ENCODE measurements at places on chromosomes 12 and 14. TPM values are rescaled to one million over a fixed set of nuclear protein-coding genes. Genes with fewer than 3 reads are reported as not detected.

The GOLGA5 gene
- total RNA-seq: 39.4 TPM

The OTOGL gene
- 0.46 TPM for total RNA-seq

The VSIG10 gene
- 11.1 TPM for total RNA-seq

The SLC25A47 gene
- not detected for total RNA-seq

The CLEC4A gene
- total RNA-seq: 1.9 TPM

The ST8SIA1 gene
- total RNA-seq: 2.8 TPM

The SIVA1 gene
- total RNA-seq: 66.1 TPM

DNA sequence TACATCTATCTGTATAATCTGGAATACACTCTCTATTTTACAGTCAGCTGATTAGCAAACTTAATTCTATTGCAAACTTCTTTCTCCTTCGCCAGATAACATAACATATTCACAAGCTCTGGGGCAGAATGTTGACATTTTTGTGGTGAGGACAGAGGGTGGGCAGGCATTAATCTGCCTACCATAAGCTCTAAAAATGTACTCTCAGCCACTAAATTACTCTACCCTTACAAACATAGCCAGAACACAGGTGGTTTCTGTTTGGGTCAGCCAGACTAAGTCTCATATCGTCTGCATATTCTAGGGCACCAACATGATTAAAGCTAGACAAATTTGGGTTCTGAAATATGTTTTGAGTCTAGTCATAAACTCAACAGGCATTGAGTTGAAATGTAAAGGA lies 90.1 kb downstream of the SLC6A15 start:
- no peak for DNase-seq

Measured in posterior vena cava (tissue), 2 donors.